ENCODE measurements at places on chromosomes 5 and 9.

GRCh38 chr5:177113566-177114424 is 19.8 kb upstream of the NSD1 start:
- DNase-seq, result peak; percentile 64

DNA sequence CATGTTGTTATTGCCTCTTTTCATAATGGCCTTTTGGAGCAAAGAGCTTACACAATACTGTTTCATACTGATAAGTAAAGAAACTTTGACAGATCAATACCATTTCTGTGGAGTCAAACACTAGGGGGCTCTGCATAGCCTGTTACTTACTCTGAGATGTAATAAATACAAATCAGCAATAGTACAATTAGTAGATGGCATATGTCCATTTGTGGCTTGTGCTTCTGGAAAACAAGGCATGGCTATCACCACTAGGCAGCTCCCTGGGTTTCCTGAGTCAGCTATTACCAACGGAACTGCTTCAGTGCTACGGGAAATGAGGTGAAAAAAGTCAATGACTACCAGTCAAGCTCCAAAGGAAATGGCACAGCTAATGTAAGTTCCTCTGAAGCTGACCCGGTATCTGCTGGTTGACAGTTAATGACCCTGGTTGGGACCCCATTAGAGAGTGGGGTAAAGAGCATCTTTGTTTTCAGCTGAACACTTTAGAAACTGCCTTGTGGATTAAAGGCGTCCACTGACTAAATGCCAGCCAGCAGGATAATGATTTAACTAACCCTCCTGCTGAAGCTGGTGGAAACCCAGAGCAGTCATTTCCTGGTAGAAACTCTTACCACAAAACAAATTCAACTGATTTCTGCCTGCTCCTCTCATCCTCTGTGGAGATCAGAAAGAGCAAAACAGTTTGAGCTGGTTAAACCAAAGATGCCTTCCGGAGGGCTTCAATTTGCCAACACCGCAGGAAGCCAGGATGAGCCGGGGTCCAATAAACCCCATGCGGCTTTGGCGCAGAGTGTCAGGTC is 69.0 kb upstream of the FAM169A start:
- peak; percentile 21 for DNase-seq

DNA sequence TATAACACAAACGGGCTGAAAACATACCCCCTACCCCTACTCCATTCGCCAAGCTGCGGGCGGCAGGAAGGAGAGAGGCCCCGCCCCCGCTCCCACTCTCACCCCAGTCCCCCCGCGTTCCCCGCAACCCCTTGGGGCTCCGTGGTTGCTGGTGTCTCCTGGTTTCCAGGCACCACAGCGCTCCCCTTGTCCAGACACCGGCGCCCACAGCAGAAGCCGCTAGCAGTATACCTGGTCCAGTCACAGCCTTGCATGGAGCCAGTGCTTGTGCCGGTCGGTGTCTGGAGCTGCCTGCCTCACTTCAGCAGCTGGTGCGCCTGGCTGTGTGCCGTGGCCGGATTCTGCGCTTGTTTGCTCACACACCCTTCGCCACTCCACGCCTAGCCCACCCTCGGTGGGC is 240.5 kb upstream of the DAB2 start:
- no peak for DNase-seq

GRCh38 chr5:101796427-101796826 is 499.7 kb downstream of the SLCO4C1 start:
- DNase-seq, result no peak

DNA sequence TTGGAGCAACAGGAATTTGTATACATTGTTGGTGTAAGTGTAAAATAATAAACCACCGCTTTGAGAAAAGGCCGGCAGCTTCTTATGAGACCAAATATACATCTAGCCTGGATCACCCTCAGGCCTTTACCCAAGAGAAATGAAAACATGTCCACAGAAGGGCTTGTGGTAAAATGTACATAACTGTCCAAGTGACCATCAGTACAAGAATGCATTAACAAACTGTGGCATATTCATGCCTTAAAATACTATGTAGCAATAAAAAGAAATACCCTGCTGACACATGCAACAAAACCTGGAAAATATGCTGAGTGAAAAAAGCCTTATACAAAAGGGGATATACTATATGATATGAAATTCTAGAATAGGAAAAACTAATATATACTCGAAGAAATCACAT is 311.9 kb upstream of the TRPC7 start:
- no peak for DNase-seq

- no peak for DNase-seq
Observed at GRCh38 chr5:100861148-100861547, 41.9 kb downstream of the ST8SIA4 start.

DNA sequence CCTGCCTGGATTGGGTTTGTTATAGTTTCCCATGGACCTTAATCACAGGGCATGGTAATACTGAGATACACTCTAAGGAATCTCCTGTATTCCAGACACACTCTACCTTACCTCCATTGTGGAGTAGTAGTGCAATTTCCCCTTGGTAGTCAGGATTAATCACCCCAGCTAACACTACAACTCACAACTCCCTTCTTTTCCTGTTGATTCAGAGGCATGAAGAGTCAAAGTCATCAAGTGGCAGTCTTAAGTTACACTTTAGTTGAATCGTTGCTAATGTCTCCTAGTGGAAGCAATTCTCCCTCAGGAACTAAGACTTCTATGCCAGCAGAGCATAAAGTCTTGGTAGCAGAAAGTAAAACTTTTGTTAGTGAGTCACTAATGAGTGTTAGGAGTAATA is 122.7 kb upstream of the APC start:
- DNase-seq, result no peak

DNA sequence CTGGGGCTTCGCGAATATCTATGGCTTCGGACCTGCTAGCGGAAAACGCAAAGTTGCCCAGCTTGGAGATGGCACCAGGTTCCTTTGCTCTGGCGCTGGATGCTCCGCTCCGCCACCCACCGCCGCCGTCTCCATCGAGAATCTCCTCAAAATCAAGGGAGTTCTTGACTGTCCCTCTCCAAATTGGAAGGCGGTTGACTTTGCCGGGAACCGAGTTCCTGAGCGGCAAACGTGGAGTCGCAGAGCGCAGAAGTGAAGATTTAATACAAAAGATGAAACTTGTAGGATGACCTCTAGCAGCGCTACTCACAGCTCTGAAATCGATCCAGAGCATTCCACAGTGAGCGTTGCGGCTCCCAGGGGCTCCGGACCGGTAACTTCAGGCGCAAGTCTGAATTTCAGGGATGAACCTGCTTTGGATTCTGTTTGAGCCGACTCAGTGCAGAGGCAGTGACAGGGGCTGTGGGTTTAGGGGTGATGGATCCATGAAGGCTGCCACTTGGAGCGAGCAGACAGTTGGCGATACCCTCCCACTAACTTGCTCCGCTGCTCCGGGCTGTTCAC is 1641.5 kb upstream of the C9orf72 start:
- DNase-seq, result no peak

DNA sequence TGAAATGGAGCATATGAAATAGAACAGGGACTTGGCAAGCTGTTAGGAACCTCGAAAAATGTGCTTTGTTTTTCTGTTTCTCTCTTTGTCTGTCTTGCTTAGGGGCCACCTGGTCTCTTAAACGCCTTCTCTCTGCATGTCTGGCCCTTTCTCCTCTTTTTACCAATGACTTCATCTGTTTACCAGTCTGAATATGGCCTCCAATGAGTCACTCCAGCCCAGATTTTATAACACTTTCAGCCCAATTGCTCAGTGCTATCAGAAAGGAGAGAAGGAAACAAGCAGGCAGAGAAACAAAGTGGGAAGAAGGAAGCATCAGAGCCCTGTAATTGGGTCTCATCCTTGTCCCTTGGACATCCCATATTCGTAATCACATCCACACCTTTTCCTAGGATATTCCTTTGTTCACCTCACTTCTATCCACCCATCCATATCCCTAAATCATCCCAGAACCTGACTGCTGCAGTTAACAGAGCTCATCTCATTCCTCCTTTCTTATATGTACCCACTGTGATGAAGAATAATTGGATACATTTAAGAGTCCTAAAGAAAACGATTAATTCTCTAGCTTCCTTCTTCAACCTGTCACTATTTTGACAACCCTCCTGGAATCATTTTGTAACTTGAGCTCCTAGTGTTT is 151.8 kb upstream of the GPR151 start:
- DNase-seq, result no peak

- no peak for DNase-seq
Observed at GRCh38 chr9:124602204-124602603, 95.0 kb upstream of the NR5A1 start.

DNA sequence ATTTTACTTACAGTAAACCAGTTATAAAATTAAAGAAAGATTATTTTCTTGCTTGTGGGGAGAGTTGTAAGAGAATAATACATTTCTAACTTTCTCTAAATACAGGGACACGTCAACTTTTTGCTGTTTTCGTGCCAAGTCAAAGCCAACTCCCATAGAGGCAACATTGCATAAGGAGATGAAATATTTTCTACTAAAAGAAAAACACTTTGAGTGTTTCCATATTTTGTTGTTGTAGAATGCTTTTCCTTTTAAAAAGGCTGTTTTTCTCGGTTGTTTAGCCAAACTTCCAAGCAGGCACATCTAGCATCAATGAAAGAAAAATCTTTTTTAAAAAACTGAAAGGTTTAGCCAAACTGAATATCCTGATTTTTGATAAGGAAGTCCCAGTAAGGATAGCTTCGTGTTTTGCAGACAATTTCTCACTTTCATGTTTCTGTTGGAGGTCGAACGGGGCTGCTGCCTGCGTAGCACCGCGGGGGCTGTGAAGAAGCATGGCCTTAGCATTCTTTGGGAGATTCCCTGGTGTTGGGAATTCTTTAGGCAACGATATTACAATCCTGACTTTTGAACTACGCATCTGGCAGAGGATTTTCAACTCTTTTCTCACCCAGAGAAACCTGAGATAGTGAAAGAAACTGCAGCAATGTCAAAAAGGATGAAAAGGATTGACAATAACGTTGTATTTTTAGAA is 108.1 kb upstream of the FBXL7 start:
- no peak for DNase-seq

DNA sequence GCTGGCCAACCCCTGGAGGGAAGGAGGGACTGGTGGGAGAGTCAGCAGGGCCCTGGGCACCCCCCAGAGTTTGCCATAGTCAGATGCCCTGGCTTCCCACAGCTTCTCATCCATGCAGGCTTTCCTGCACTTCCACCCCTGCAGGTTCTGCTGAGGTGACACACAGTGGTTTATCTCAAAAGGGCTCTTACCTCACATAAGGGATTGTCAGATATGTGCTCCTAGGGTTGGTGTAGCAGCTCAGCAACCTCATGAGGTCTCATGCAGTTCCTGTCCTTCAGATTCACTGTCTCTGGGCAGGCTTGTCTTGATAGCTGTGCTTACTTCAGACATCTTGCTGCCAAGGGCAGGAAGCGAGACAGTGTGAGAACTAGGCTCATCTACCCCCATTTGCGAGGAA is 143.4 kb downstream of the KDM4C start:
- DNase-seq, result no peak

DNA sequence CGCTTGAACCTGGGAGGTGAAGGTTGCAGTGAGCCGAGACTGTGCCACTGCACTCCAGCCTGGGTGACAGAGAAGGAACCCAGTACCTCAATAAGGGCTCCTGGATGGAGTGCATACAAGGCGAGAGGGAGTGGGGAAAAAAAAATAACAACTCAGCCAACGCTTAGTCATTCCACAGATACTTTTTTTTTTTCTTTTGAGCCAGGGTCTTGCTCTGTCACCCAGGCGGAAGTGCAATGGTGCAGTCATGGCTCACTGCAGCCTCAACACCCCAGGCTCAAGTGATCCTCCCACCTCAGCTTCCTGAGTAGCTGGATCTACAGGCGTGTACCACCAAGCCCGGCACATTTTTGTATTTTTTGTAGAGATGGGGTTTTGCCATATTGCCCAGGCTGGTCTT is 59.5 kb upstream of the GGTA1 start:
- no peak for DNase-seq

DNA sequence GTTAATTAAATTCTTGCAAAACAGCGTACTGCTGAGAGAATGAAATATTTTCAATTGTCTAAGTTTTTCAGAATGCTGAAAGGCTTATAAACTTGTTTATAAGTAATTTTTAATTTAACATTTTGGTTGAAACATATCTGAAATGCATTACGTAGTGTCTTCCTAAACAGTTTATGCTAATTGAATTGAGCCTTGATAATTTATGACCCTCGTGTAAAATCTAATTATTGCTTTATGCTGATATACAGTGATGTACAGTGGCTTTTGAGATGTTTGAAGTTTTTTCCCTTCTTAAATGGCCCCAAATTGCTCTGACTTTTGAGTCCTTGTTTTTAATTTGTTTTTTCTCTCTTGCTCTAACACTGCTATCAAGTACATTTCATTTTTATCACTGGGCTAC is 262.7 kb downstream of the FBXL7 start:
- no peak for DNase-seq

DNA sequence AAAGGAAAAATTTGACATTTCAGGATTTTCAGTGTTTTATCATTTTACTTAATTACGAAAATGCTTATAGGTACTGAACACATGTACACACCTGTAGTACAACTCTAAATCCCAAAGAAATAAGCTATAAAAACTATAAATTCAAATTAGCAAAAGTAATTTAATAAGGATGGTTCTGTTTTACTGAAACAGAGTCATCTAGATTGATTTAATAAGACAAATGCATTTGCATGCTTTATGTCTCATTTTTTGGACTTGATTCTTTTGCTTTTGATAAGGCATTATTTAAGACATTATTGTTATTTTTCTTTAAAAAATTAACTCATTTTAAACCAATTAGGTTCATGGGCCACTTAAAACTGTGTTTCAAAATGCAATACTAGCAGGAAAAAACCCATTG is 201.2 kb downstream of the PIK3R1 start:
- DNase-seq, result no peak

DNA sequence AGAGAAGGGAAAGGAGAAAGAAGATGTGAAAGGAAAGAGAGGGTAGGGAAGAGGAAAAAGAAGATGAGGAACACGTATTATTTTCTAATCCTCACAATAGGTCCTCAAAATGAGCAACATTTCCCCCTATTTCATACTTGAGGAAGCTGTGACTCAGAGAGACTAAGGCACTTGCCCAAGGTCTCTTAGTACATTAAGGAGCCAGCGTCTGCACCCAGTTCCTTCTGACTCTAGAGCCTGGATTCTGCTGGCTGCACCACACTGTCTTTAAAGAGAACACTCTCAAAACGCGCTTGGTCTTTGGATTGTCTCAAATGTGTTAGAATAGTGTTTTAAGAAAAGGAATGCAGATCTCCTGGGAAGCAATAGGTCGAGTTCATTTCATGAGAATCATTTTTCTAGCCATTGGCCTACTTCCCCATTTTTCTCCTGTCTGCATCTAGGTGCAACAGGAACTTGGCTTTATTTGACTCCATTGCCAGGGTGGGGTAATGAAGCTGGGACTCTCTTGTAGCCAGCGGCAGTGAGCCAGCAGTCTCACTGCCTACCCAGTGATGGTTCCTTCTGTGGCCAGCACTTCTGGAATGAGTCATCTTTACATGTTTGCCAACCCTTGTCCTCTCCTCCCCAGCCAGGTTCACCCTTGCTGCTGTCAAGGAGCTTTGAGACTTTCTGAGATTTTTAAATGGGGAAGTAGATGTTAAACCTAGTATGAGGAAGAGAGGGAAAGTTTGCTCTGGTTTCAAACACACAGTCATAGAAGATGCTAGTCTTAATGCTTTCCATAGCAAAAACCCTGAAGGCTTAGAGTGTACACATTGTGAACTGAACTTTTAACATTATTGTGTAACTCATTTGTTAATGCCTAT is 82.7 kb downstream of the DOCK8 start:
- no peak for DNase-seq
